ENCODE measurements at places on chromosomes 12 and 14.

GRCh38 chr12:103093499-103094106 lies 136.1 kb downstream of the ASCL1 start:
- DNase-seq, result no peak

- no peak for DNase-seq
Measured at GRCh38 chr12:31369712-31370521, 44.0 kb upstream of the SINHCAF start.

DNA sequence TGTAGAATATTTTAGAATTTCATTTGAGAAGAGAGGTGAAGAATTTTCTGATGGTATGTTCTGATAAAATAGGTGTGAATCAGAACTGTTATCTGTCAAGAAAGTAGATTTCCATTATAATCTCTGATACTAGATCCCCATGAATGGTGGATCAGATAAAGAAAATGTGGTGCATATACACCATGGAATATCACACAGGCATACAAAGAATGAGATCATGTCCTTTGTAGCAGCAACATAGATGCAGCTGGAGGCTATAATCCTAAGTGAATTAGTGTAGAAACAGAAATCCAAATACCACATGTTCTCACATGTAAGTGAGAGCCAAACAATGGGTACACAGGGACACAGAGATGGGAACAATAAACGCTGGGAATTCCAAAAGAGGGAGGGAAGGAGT lies 372.0 kb upstream of the ATP2B1 start:
- no peak for DNase-seq

DNA sequence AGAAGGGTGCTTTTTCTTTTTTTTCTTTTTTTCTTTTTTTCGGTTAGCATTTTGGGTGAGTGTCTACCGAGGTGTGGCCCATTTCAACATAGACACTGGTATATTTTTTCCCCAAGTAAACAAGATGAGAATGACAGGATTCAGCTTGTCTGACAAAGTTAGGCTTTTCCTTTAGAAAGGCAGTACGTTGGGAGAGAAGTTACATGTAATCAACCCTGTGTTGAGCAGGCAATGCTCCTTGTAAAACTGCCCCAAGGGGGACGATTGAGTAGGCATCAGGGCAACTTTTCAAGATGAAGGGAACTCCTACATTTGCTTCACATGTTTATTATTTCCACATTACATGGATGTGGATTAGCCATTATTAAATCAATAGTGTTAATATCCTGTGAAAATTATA lies 1.7 kb downstream of the EMP1 start:
- no peak for DNase-seq

GRCh38 chr14:82113710-82114109 lies 580.1 kb upstream of the SEL1L start:
- DNase-seq, result no peak

DNA sequence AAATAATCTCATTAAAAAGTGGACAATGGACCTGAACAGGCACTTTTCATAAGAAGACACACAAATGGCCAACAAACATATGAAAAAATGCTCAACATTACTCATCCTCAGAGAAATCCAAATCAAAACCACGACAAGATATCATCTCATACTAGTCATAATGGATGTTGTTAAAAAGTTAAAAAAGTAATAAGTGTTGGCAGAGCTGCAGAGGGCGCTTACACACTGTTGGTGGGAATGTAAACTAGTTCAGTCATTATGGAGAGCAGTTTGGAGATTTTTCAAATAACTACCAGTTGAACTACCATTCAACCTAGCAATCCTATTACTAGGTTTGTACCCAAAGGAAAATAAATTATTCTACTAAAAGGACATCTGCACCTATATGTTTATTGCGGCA lies 47.2 kb downstream of the FOXG1 start:
- DNase-seq, result no peak

DNA sequence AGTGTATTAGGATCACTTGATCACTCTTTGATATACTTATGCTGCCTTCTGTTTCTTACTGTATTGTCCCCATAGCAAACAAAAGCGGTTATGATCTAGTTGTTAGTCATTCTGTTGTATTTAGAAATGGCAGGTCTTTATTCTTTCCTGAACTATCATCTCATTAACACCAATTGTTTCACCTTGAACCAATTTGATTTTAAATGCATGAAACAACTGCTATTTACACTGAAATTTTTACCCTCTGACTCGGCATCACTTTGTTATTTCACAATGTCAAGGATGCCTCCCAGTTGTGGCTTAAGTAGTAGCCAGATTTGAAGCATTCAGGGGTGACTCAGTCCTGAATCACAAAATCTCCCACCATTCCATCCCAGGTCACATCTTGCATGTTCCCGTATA lies 303.5 kb downstream of the EGLN3 start:
- DNase-seq, result no peak

- DNase-seq, result no peak
Measured at GRCh38 chr14:22800346-22800745, 14.9 kb downstream of the SLC7A7 start.

- no peak for DNase-seq
Measured at GRCh38 chr14:51071857-51072256, 23.0 kb downstream of the TRIM9 start.

GRCh38 chr14:46571970-46572369 lies 79.6 kb downstream of the RPL10L start:
- no peak for DNase-seq

DNA sequence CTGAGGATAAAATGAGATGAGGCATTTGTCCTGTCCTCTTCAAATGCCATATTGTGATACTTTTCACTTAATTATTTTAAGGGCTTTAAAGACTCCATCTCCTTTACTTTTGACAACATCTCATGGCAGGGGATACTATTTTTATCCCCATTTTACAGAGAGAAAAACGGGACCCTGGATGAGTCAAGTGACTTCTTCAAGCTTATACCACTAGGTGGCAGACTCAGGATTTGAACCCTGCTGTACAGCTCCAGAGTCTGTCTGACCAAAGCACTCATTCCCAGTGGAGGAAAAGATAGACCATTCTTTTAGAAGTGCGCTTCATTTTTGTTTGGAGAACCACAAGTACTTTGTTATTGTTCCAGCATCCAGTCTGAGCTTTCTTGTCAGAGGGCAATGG lies 1.7 kb upstream of the SMOC1 start:
- peak; percentile 38 for DNase-seq

GRCh38 chr12:38890102-38890855 lies 15.1 kb downstream of the CPNE8 start:
- no peak for DNase-seq

GRCh38 chr12:62250671-62251608 lies 9.3 kb upstream of the USP15 start:
- DNase-seq, result no peak

- no peak for DNase-seq
Measured at GRCh38 chr12:9869307-9870161, at the start of gene CLEC2B. Gene CLEC2B, minus strand, starts transcription at chr12:9869354.

- no peak for DNase-seq
Measured at GRCh38 chr12:72209086-72209485, 63.1 kb upstream of the TRHDE start.

DNA sequence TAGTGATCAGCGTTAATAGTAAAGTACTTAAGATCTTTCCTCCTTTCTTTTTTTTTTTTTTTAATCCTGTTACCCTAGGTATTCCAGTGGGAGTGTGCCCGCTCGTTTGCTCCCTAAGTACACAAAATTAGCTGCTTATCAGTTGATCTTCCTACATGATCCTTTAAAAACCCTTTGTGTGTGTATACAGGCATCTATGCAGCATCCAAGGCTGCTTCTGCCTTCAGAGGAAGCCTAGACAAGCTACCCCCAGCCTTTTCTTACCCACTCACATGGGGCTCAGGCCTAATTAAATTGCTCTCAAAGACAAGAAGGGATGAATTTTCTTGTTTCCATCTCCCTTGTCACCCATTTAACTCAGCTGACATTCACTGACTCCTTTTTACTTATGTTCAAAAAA lies 343.4 kb upstream of the LMO3 start:
- no peak for DNase-seq

DNA sequence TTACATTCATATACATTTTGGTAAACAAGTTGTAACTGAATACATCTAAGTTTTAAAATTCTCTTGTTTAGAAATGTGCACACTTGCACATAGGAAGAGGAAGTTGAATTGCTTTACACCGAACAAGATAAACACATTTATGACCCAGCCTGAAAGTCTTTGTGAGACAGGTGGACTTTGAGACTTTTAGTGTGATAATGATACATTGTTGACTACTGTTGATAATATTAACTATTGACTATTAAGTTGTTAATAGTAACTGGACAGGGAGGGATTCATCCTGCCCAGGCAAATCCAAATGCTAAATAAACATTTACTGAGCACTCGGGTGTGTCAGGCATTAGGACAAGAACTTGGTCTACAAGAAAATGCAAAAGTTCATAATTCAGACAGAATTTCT lies 68.0 kb downstream of the AVPR1A start:
- no peak for DNase-seq

GRCh38 chr14:70269582-70269981 lies 80.8 kb upstream of the SLC8A3 start:
- DNase-seq, result no peak

DNA sequence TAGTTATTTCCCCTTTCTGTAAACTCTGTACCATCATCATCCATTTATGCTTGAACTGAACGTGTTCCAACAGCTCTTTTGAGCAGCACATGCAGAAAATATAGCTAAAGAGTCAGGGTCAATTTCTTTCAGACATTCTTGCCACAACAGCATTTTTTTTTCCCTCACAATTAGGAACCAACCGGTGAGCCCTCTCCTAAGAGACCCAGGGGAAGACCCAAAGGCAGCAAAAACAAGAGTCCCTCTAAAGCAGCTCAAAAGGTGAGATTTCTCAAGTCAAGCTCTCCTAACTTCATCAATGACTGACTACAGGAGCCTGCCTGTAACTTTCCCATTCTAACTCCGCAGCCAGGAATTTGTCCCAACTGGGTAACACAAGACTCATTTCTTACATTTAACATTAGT lies 3.5 kb downstream of the HMGA2 start:
- DNase-seq, result no peak

DNA sequence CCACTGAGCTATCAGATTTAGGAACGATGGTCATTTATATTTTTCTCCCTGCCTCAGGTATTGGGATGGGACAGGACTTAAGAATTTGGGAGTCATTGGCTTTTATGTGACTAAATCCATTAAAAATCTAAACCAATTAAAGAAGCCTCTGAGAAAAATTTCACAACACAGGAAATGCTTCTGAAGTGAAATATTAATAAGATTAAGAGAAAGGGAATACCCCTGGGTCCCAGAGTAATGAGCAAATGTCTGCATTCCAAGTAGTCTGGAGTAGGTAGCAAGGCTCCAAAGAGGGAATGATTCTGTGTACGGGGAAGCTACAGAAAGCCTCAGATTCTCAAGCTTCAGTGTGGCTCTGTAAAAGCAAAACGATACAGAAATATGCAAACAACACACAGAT lies 707 bp upstream of the MED6 start:
- DNase-seq, result peak; percentile 0

GRCh38 chr12:93624595-93625294 lies 52.3 kb downstream of the SOCS2 start:
- DNase-seq, result no peak

DNA sequence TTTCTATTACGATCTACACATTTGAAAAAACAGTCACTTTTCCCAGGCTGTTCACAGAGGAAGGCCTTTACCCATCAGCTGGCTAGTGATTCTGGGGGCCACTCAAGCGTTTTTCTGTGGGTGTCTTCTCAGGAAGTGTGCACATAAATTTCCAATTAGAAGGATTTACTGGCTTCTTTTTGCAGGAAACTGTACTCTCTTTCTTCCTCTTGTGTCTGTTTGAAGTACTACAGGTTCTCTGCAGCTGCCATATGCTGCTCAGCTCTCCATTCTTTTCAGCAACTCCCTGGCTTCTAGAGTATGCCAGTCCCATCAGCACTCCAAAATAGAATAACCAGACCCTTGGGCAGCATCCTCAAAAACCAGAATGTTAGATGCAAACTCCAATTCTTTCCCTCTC lies 110.4 kb upstream of the NAV3 start:
- DNase-seq, result no peak

DNA sequence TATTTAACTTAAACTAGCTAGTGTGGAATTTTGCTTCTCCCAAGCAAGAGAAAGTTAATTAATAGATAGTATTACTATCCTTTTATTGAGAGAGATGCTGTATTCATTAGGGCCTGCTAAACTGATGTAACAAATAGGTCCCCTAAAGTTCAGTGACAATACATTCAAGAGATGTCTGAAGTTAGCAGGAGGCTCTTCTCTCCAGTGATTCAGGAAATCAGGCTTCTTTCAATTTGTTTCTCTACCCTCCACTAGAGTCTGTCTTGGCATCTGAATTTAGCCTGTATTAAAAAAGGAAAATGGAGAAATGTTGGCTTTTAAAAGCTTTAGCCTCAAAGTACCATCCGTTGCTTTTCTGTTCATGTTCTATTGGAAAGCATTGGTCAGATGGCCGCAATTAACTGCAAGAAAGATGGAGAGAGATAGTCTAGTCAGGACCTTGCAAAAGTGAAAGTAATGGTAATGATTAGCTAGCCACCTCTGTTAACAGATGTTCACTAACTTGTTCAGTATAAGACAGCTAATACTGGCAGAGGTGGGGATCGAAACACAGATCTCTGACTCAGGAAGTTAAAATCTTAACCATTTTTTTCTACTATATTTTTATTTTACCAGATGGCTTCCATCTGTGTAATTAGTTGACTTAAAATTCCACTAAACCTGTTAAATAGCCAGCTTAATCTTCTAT lies 786.8 kb downstream of the TMTC2 start:
- DNase-seq, result no peak

DNA sequence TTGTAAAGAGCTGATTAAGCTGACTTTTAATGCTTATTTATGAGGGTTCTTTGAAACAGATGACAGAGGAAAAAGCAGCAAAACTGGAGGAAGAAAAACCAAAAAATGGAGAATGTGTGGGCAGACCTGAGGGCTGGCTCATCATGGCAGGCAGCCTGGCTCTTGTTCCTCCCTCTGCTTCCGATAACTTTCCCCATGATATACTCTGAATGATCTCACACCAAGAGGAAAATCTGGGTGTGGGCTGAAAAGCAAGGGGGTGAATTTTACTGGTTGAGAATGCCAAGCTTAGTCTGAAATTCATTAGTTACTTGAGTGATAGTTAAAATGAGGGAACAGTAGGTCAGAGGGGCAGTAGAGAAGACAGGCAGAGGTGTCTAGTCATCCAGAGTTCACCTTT lies 330.1 kb upstream of the PRICKLE1 start:
- DNase-seq, result no peak

DNA sequence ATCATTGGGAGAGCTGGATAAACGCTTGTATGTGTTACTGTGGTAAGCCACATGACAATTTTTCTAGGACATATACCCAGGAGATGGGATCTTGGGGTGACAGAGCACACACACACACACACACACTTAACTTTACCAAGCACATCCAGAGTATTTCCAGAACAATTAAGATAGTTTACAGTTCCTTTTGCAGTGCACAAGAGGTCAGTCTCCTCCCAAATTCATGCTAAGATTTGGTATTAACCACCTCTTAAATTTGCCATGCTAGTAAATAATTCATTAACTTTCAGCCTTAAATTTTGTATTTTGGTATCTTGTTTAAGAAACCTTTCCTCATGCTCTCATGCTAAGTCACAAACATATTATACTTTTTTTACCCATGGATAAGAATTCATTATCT lies 33.9 kb upstream of the LIMA1 start:
- DNase-seq, result no peak

- DNase-seq, result no peak
Measured at GRCh38 chr12:122152754-122153153, 21.3 kb downstream of the IL31 start.
